CD4-positive, CD25-positive, alpha-beta regulatory T cell (primary cell): ENCODE measurements at places on chromosomes 13 and 19. TPM values are rescaled to one million over a fixed set of nuclear protein-coding genes. Genes with fewer than 3 reads are reported as not detected.

DNA sequence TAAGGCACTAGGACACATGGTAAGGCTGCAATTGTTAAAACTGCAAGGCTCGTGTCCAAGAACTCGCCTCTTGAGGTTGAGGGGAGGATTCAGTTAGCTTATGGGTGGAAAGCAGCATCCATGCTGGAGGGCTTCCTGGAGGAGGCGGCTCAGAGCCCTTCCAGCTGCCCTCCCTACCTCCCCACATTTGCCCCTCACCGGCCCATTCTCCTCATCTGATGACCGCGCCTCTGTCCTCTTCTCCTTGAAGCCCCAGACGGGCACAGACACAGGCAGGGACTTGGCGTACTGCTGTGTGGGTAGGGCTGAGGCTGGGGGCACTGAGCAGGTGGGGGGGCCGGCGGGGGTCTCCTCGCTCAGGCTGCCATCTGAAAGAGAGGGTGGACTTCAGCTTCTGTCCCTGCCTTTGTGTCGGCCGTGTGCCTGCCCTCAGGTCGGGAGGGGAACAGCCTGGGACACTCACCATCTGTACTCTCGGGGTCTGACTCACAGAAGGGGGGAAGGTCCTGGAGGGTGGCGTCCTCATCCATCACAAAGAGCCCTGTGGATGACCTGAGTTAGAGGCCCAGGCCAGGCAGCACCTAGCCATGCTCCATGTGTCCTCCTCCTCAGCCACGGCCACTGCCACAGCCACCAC, 4.1 kb upstream of the PNKP start:
- DNase-seq: no peak
- H3K4me3 ChIP-seq: no peak overlapping the region
- H3K27ac ChIP-seq: no peak overlapping the region
- H3K27me3 ChIP-seq: no peaks in the 10 kb centered on the region

DNA sequence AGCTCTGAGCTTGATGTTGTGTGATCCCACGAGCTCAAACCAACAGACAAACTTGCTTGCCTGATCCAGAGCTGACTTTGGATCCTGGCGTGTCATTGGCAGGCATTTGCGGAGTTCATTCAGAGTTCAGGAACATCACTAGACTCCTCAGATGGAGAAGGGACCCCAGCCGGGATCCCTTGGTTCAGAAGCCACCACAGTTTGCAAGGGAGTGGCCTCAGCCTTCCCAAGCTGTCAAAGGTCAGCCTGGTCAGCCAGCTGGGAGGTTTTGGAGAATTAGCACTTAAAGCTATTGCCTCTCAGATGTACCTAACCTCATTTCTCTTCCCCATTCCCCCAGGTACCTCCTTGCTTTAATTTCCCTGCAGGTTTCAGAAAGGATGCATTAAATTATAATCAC, 208.8 kb upstream of the SOX21 start:
- no peak overlapping the region for H3K4me3 ChIP-seq
- H3K36me3 ChIP-seq: no peaks in the 10 kb centered on the region
- DNase-seq: no peak
- H3K27me3 ChIP-seq: no peaks in the 10 kb centered on the region
- no peaks in the 10 kb centered on the region for H3K4me1 ChIP-seq
- no peak overlapping the region for H3K27ac ChIP-seq

GRCh38 chr13:76803831-76804230, 82.4 kb downstream of the KCTD12 start:
- no peaks in the 10 kb centered on the region for H3K4me1 ChIP-seq
- no peak overlapping the region for H3K27ac ChIP-seq
- no peak overlapping the region for H3K4me3 ChIP-seq
- DNase-seq: no peak
- H3K36me3 ChIP-seq: no peaks in the 10 kb centered on the region

DNA sequence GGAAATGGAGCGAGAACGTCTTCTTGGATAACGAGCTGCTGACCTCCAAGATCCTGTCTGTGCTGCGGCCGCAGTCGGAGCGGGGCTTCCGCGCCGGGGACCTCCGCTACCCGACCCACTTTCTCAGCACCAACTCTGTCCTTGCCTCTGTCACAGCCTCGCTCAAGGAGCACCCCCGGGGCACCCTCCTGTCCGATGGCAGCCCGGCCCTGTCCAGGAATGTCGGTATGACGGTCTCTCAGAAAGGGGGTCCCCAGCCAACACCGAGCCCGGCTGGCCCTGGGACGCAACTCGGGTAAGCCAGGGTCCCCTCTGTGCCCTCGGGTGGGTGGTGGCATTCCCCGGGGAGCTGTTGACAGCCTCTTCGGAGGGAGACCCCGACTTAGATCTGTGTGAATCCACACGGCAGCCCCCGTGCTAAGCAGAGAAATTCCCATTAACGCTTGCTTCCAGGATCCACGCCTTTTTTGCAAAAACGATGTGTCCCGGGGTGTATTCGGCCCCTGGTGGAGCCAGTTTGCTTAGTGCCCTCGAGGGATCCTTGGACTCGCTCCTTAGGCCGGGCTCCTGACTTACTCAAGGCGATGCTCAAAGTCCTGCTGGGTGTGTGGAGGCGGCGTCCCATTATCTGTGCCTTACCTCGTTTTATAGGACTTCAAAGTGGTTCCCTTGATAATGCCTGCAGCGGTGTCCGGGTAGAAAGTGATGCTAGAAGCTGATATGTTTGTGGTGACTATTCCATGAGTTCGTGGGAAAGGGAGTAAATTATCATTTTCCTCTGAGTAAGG, 48.5 kb downstream of the PEX11G start:
- no peak overlapping the region for H3K4me3 ChIP-seq
- H3K36me3 ChIP-seq: peaks cover 84% of the 10 kb centered on the region
- no peaks in the 10 kb centered on the region for H3K4me1 ChIP-seq
- DNase-seq: no peak
- H3K27ac ChIP-seq: no peak overlapping the region

DNA sequence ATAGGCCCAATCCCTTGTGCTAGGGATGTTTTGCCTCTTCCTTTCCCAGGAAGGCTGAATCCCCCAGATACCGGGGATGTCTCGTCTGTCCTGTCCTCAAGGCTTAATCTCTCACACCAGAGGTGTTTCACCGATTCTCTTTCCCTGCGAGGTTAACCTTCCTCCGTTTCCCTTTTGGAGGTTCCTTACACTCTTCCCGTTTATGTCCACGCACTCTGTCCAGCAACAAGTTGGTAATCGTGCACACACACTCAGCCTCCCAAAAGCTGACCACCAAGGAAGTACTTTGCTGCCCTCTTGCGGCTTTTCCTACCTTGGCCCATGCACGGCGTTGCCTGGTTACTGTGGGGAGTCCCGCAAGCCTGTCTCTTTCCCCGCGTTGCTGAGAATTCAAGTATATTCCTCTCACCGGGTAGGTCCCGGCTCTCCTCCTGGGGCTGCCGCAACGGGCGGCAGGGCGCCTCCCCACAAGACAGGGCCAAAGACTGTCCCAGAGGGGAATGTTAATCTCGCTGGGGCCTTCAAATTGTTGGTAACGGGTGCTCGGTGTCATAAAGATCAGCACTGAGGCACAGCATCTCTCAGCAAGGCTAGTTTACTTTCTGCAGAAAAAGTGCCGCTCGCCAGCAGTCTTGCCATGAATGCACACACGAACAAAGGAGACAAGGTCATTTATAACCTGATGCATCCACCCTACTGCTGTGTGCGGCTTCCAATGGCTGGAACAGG, 36.7 kb upstream of the CD177 start:
- no peak overlapping the region for H3K4me3 ChIP-seq
- no peak for DNase-seq
- no peaks in the 10 kb centered on the region for H3K4me1 ChIP-seq

GRCh38 chr13:39402221-39402970, 200.6 kb downstream of the LHFPL6 start:
- no peaks in the 10 kb centered on the region for H3K36me3 ChIP-seq
- no peak overlapping the region for H3K4me3 ChIP-seq
- no peaks in the 10 kb centered on the region for H3K27me3 ChIP-seq

- no peaks in the 10 kb centered on the region for H3K36me3 ChIP-seq
- no peak for DNase-seq
- peaks cover 70% of the 10 kb centered on the region for H3K4me1 ChIP-seq
- H3K27ac ChIP-seq: peak overlapping the region; percentile 92
Measured at GRCh38 chr19:41354343-41354953, 726 bp upstream of the TGFB1 start.

DNA sequence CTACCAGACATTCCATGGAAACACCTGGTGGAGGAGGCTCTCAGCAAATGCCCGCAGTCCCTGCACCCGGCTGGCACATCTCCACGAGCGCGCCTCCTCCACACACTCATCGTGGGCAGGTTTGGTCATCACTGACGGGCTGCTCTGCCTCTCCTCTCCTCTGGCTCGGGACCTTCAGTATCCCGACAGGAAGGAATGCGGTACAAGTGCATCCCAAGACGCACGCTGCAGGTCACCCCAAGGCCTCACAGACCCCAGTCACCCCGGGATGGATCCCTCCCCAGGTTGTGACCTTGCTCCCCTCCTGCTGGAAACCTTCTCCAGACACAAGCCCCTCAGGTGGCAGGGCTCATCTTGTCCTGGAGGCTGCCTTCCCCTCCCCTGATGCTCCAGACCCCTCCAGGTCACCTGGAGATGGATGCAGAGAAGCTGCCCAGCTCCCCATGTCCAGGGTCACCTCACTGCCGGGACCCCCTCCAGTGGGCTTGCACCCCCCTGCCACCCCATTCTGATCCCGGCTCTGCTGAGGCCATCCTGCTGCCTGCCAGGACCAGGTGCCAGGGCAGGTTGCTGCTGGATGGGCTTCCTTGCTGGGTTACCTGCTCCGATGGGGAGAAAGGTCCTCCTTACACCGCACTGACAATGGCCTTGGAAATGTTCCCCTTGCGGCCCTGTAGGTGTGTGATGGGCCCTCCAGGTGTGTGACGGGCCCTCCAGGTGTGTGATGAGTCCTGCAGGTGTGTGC, 29.9 kb downstream of the C13orf46 start:
- no peak for DNase-seq
- no peak overlapping the region for H3K4me3 ChIP-seq
- no peaks in the 10 kb centered on the region for H3K27me3 ChIP-seq
- H3K27ac ChIP-seq: no peak overlapping the region
- H3K36me3 ChIP-seq: no peaks in the 10 kb centered on the region

GRCh38 chr19:14127176-14127575, 9.2 kb downstream of the ASF1B start:
- no peak overlapping the region for H3K27ac ChIP-seq
- no peak for DNase-seq
- H3K27me3 ChIP-seq: no peaks in the 10 kb centered on the region
- no peaks in the 10 kb centered on the region for H3K36me3 ChIP-seq

- DNase-seq: no peak
- H3K4me3 ChIP-seq: no peak overlapping the region
- no peak overlapping the region for H3K27ac ChIP-seq
- no peaks in the 10 kb centered on the region for H3K4me1 ChIP-seq
- peaks cover 33% of the 10 kb centered on the region for H3K36me3 ChIP-seq
Measured at GRCh38 chr19:34416021-34416545, 11.9 kb downstream of the PDCD2L start.

- H3K27ac ChIP-seq: no peak overlapping the region
- no peaks in the 10 kb centered on the region for H3K27me3 ChIP-seq
- peaks cover 57% of the 10 kb centered on the region for H3K4me1 ChIP-seq
- H3K36me3 ChIP-seq: no peaks in the 10 kb centered on the region
- no peak for DNase-seq
Measured at GRCh38 chr19:14555918-14556661, 15.8 kb downstream of the NDUFB7 start.

DNA sequence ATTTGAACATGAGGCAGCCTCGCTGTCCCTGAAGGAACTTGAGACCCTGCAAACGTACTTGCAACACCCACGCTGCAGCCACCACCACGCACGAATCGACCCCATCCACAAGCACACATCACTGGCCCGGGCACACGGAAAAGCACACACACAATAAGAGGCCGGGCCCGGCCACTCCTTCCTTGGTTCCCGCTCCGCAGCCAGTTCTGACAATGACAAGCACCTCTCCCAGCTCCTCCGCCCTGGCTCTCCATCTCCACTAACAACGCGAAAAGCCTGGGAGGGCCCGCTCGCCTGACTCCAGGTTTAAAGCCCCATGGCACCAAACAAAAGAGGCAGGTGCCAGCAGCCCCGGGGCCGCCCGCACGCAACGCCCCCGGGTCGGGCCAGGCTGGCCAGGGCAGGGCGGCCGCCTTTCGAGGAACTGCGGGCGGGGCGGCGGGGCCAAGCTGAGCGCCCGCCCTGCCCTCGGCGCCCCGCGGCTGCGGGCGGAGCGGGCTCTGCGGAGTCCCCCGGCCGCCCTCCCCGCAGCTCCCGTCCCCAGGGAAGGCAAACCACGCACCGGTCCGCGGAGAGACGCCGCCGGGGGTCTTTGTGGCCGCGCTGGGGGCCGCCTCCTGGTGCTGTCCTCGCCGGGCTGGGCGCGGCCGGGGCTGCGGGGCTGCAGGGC, 495 bp downstream of the DCLK1 start:
- no peak overlapping the region for H3K4me3 ChIP-seq
- peaks cover 4% of the 10 kb centered on the region for H3K27me3 ChIP-seq
- H3K36me3 ChIP-seq: no peaks in the 10 kb centered on the region
- no peak overlapping the region for H3K27ac ChIP-seq
- no peak for DNase-seq
- H3K4me1 ChIP-seq: no peaks in the 10 kb centered on the region

GRCh38 chr13:61777271-61777670, 361.6 kb upstream of the PCDH20 start:
- no peak overlapping the region for H3K4me3 ChIP-seq
- no peaks in the 10 kb centered on the region for H3K27me3 ChIP-seq
- H3K4me1 ChIP-seq: no peaks in the 10 kb centered on the region

DNA sequence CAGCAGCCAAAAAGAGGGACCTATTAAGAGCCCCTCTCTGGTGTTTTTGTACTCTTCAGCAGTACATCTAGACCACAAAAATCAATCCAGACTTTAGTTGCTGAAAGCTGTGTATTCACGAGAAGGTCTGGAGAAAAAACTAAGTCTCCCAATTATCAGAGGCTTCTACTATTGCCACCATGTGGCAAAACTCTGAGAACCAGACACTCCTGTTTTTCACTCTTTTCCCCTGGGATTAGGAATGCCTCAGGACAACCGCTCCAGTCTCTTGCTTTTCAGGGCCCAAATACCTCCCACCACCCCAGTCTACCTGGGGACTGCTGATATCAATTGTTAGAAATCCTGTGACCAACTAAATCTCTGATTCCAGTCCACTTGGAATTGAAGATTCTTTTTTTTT, 30.1 kb upstream of the OBI1 start:
- H3K36me3 ChIP-seq: no peaks in the 10 kb centered on the region
- peaks cover 2% of the 10 kb centered on the region for H3K27me3 ChIP-seq
- H3K4me1 ChIP-seq: no peaks in the 10 kb centered on the region

DNA sequence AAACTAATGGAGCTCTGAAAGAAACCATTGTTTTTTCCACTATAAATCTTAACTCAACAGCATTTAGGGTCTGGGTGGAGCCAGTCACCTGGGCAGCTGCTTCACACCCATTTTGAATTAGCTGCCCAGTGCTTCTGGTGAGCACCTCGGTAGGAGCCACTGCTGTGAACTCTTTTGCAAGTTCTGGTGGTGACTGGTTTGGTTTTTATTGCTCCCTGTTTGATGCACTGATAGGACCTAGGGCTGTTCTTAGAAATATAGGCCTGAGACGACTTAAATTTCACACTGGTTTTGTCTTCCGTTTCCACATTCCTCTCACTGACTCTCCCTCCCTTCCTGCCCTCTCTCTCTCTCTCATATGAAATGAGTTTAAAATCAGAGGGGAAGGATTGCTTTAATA, 103.9 kb downstream of the GGACT start:
- no peaks in the 10 kb centered on the region for H3K36me3 ChIP-seq
- no peaks in the 10 kb centered on the region for H3K27me3 ChIP-seq
- DNase-seq: no peak
- H3K27ac ChIP-seq: no peak overlapping the region
- H3K4me1 ChIP-seq: no peaks in the 10 kb centered on the region

The SIGLEC11 gene
- total RNA-seq: not detected

The COL4A2 gene
- not detected for total RNA-seq

The GIPR gene
- 9.3 TPM for total RNA-seq

The ZNF555 gene
- 3.0 TPM for total RNA-seq

The PNMA8A gene
- not detected for total RNA-seq

The LYPD5 gene
- not detected for total RNA-seq

The KLK7 gene
- not detected for total RNA-seq
